ENCODE measurements at places on chromosomes 13 and 19. TPM values are rescaled to one million over a fixed set of nuclear protein-coding genes. Genes with fewer than 3 reads are reported as not detected.

DNA sequence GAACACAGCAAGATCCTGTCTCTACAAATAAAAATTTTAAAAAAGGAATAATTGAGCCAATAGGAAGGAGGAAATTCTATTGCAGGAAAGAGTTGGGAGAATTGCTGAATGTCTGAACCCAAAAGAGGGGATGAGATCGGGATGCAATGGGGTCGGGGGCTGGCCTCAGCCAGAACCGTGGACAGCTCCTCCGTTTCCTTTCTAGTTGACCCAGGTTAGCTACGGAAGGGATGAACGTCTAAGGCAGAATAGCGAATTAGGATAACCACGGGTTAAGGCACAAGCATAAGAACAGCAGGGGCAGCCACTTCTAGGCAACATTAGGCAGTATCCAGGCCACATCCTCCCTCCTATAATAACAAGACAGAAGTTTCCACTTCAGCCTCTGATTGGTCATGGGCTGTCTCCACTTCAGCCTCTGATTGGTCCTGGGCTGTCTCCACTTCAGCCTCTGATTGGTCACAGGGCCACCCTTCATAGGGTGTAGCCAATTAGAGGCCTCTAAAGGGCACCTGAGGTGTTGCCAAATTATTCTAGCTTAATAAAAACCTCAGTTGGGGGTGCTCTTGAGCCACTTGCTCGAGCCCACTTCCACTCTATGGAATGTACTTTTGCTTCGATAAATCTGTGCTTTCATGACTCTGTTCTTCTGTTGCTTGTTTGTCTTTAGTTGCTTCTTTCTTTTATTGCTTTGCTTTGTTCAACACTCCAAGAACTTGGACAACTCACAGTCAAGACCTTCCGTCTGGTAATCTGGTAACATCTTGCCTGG is 24.9 kb upstream of the TPM4 start:
- no peak for DNase-seq

- DNase-seq, result no peak
Observed at GRCh38 chr13:51821606-51822005, 17.6 kb upstream of the DHRS12 start.

- DNase-seq, result no peak
Observed at GRCh38 chr13:109400624-109401257, 385.6 kb downstream of the IRS2 start.

- no peak for DNase-seq
Observed at GRCh38 chr19:5479958-5480357, 24.7 kb downstream of the ZNRF4 start.

TOMM40 gene
- total RNA-seq, result 120 TPM

KLK1 gene
- 1.2 TPM for total RNA-seq

FOXA3 gene
- 0.46 TPM for total RNA-seq

Data from activated naive CD4-positive, alpha-beta T cell treated with anti-CD3 and anti-CD28 coated beads, Interleukin-2, amount 50 U/mL, for 72 hours (primary cell).